ENCODE measurements at places on chromosomes 11 and 22. TPM values are rescaled to one million over a fixed set of nuclear protein-coding genes. Genes with fewer than 3 reads are reported as not detected.

- no peak overlapping the region for H3K27ac ChIP-seq
- no peak for DNase-seq
- no peaks in the 10 kb centered on the region for H3K36me3 ChIP-seq
- no peaks in the 10 kb centered on the region for H3K4me1 ChIP-seq
- H3K27me3 ChIP-seq, result peaks cover 24% of the 10 kb centered on the region
- H3K4me3 ChIP-seq, result no peak overlapping the region
These were observed 9.7 kb downstream of the MMP3 start for GRCh38 chr11:102833731-102834130.

GRCh38 chr22:45583504-45583903 lies 80.8 kb downstream of the FBLN1 start:
- no peaks in the 10 kb centered on the region for H3K36me3 ChIP-seq
- peak; percentile 57 for DNase-seq

DNA sequence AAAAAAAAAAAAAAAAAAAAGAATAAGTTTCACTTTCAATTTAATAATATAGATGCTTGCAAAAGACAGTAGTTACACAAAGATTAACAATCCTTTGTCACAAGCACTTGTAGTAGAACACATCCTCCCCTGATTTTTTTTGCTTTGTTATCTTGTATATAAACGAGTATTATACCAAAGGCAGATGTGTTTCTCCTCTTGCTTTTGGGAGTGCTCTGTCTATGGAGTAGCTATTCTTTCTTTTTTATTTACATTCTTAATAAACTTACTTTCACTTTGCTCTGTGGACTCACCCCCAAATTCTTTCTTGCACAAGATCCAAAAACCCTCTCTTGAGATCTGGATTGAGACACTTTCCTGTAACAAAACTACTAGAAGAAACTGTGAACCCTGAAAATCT lies 3.4 kb upstream of the MRPL16 start:
- no peak for DNase-seq
- peaks cover 16% of the 10 kb centered on the region for H3K36me3 ChIP-seq
- H3K27me3 ChIP-seq, result no peaks in the 10 kb centered on the region
- peak overlapping the region; percentile 50 for H3K27ac ChIP-seq

- peaks cover 4% of the 10 kb centered on the region for H3K4me1 ChIP-seq
- no peak overlapping the region for H3K27ac ChIP-seq
- no peak overlapping the region for H3K4me3 ChIP-seq
- no peaks in the 10 kb centered on the region for H3K36me3 ChIP-seq
- no peaks in the 10 kb centered on the region for H3K27me3 ChIP-seq
These were observed 23.6 kb upstream of the ARHGAP32 start for GRCh38 chr11:129215506-129216245.

DNA sequence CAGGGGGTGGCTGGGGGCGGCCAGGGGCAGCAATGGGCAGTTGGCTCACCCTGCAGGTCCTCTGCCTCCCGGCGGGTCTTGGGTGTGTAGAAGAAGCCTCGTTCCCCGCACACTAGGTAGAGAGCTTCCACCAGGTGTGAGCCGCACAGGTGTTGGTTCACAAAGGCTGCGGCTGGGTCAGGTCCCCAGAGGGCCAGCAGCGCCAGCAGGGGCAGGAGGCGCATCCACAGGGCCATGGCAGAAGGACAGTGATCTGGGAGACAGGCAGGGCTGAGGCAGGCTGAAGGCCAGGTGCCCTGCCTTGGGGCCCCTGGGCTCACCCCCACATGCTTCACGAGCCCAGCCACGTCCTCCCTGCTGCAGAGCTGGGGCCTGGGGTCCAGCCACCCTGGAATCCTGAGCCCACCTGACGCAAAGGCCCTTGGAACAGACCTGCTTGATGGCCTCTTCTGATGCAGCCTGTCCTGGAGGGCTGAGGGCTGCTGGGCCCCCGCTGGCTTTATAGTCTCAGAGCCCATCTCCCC lies at the start of gene INS:
Gene INS (minus strand): TSS at position 474 of the 524 bp plus-strand sequence. CDS start 238 bp downstream, at position 236.
- no peaks in the 10 kb centered on the region for H3K36me3 ChIP-seq
- no peak within 1 kb of the TSS for H3K4me3 ChIP-seq
- DNase-seq, result no peak

GRCh38 chr11:33885338-33886005 lies 6.4 kb downstream of the LMO2 start:
- no peaks in the 10 kb centered on the region for H3K36me3 ChIP-seq
- no peak overlapping the region for H3K4me3 ChIP-seq
- H3K4me1 ChIP-seq, result peaks cover 4% of the 10 kb centered on the region
- no peak overlapping the region for H3K27ac ChIP-seq
- H3K27me3 ChIP-seq, result peaks cover 82% of the 10 kb centered on the region

- H3K4me3 ChIP-seq, result no peak overlapping the region
- no peaks in the 10 kb centered on the region for H3K36me3 ChIP-seq
- H3K4me1 ChIP-seq, result no peaks in the 10 kb centered on the region
- H3K27ac ChIP-seq, result no peak overlapping the region
These were observed 72.2 kb downstream of the RBMXL2 start for GRCh38 chr11:7160814-7161489.

DNA sequence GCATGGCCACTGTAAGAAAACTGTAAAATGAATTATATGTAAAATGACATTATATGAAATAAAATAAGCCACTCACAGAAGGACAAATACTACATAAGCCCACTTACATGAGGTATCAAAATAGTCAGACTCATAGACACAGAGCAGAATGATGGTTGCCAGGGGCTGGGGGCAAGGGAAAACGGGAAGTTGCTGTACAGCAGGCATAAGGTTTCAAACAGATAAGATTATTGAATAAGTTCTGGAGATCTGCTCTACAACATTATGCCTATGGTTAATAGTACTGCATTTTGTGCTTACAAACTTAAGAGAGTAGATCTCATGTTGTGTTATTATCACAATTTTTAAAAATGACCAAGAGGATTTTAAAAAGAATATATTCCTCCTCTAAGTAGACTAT lies 32.7 kb upstream of the HEPHL1 start:
- H3K4me3 ChIP-seq, result no peak overlapping the region
- H3K4me1 ChIP-seq, result no peaks in the 10 kb centered on the region
- no peak for DNase-seq

GRCh38 chr11:92227959-92228935 lies 3.6 kb downstream of the FAT3 start:
- no peak overlapping the region for H3K4me3 ChIP-seq
- no peak for DNase-seq
- no peak overlapping the region for H3K27ac ChIP-seq
- H3K4me1 ChIP-seq, result no peaks in the 10 kb centered on the region
- peaks cover 42% of the 10 kb centered on the region for H3K27me3 ChIP-seq

DNA sequence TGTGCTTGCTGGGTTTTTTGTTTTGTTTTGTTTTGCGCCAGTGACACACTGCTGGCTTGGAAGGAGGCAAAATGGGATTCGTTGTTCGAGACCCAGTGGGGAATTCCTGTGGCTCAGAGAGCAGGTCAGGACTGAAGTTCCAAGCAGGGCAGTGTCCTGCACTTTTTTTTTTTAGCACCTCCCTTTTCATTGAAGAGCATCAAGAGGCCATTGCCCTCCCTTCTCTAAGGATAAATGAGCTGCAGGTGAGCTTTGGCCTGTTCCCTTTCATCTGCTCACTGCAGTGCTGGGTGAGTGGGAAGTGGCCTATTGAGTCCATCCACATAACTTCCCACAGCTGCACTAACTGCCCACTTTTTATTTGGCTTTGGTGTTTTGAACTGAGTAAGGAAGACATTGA lies 87.8 kb downstream of the ARHGAP42 start:
- H3K36me3 ChIP-seq, result no peaks in the 10 kb centered on the region
- H3K4me3 ChIP-seq, result no peak overlapping the region
- H3K4me1 ChIP-seq, result no peaks in the 10 kb centered on the region
- H3K27ac ChIP-seq, result no peak overlapping the region
- H3K27me3 ChIP-seq, result no peaks in the 10 kb centered on the region

DNA sequence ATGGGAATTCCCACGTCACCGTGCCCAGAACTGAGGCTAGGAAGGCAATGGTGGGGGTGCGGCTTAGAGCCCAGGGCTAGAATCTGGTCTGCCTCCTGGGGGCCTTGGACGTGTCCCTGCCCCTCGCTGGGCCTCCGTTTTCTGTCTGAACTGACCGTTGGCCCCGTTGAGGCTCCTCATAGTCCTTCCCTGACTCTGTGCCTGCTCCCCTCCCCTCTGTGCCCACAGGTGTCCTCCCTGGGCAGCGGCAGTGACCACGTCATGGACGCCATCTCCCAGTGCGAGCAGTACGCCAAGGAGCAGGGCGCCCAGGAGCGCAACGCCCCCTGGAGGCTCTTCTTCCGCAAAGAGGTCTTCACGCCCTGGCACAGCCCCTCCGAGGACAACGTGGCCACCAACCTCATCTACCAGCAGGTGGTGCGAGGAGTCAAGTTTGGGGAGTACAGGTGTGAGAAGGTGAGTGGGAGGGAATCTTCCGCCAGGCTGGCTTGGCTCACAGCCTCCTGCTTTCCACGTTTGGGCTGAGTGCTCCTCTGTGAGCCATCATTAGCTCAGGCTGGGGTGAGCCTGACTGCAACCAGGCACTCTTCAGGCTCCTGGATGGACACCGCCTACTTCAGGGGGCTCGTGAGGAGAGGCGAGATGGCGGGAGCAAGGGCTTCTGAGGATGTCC lies 63.9 kb downstream of the MYO7A start:
- H3K27ac ChIP-seq, result no peak overlapping the region
- H3K36me3 ChIP-seq, result no peaks in the 10 kb centered on the region
- H3K4me1 ChIP-seq, result no peaks in the 10 kb centered on the region
- no peak overlapping the region for H3K4me3 ChIP-seq

DNA sequence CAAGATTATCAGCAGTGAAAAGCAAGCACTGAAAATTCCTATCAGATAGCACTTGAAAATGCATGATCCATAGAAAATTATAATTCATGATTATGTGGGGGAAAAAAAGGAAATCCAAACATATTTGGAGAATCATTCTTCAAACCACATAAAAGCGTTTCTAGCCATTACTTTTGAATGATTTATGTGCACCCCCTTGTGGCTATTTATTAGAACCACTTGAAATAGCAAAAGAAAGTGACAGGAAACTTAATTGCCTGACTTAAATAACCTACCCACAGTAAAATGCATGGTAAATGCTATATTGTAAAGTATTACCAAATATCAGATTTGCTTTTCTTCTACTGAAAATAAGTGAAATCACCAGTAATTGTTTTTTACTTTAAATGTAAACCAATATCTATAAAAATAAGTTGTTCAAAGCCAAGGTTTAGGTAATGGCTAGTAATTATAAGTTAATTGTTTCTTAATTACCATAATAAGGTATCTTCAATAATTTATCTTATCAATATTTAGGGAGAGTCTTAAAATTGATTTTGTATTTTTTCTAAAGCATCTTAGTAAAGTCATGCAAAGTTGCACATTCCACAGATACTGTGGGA lies 168.5 kb downstream of the ARHGAP42 start:
- no peaks in the 10 kb centered on the region for H3K4me1 ChIP-seq
- no peaks in the 10 kb centered on the region for H3K27me3 ChIP-seq
- H3K36me3 ChIP-seq, result no peaks in the 10 kb centered on the region
- no peak overlapping the region for H3K4me3 ChIP-seq

The MAML2 gene
- 14.7 TPM for total RNA-seq

The MMP13 gene
- total RNA-seq, result not detected

The ANO1 gene
- total RNA-seq, result not detected

The TMEM134 gene
- total RNA-seq, result 42.5 TPM

The APOL4 gene
- 8.5 TPM for total RNA-seq

The SCARF2 gene
- total RNA-seq, result 0.76 TPM

The MMP27 gene
- total RNA-seq, result not detected

The LRRC56 gene
- 2.2 TPM for total RNA-seq

The CCDC73 gene
- total RNA-seq, result not detected

The CHST1 gene
- not detected for total RNA-seq

Measured in activated CD8-positive, alpha-beta T cell treated with anti-CD3 and anti-CD28 coated beads, Interleukin-2, amount 10 ng/mL, durations not matched to agents 7 days and 5 days (primary cell).